Activated CD8-positive, alpha-beta memory T cell treated with anti-CD3 and anti-CD28 coated beads for 24 hours (primary cell): ENCODE measurements at places on chromosomes 11 and 22.

- DNase-seq, result no peak
These were observed 117.8 kb downstream of the ST3GAL4 start for GRCh38 chr11:126473269-126473668.

DNA sequence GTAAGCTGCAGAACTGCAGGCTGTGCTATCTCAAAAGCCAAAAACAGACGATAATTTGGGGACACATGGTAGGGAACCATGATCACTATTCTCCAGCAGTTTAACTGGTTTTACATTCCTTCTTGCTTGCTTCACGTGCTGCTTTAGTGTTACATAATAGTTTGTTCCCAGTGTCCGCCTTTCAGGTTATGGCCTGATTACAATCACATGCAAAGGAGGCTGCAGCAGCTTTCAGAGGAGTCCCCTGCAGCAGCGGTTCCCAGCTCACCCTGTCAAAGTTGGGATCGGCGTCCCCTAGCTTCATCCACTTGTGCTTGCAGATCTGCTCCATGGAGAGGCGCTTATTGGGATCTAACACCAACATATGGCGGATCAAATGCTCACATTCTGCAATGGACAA lies 39.2 kb upstream of the APOA1 start:
- DNase-seq, result no peak

DNA sequence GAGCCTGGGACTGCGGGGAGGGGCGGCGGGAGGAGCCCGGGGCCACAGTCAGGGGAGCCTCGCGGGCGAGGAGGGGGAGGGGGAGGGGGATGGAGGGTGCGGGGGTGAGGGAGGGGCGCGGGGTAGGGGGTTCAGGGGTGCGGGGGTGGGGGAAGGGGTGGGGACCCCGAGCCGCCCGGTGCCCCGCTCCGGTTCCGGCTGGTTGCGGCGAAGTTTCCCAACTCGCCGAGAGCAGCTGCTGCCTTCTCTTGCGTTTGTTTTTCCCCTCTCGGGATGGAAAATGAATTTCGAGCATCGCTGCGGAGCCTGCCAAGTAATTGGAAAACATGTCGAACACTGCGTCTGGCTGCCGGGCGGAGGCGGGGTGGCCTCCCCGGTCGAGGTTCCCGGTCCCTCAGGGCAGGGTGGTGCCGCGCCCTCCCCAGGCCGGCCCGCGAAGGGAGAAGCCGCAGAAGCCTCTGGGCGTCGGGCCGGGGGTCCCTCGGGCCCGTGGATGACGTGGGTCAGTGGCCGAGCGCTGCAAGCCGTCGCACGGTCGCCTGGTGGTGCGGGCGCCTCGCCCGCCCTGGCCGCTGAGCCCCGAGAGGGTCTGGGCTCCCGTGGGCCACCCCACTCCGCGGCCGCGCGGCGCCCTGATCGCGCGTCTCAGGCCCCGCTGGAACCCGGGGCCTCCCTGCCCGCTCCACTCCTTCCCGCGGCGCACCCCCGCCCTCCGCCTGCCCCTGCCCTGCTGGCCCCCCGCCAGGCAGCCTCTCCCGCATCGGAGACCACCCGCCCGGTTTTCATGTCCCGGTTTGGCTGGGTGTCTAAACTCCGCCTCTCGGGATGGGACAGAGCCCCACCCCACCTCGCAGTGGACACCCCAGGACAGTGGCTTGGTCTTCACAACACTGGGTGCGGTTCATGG lies 12.1 kb downstream of the SPATA19 start:
- no peak for DNase-seq

DNA sequence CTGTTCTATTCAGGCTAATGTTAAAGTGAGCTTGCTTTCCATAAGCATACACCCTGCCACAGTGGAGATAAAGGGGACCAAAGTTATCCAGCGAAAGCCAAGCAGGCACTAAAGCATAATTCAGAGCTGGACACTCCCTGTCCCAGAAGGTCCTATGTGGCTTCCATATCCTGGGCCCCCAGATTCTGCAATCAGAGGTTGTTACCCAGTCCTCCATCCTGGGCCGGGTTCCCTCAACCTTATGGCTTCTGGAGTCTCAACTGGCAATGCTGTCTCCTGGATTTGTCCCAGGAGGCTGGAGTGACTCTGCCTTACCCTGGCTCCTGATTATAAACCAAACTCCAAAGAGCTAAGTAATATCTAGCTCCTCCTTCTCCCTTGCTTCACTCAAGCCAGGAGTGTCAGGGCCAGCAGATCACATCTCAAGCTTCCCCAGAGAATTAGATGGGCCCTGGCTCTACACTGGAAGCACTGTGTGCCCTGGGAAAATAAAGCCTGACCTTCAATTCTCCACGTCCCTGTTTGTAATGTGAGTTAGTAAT lies 14.0 kb upstream of the SMIM35 start:
- no peak for DNase-seq

GRCh38 chr22:39092111-39092862 lies 4.8 kb upstream of the APOBEC3H start:
- no peak for DNase-seq
